Dermis blood vessel endothelial cell (primary cell): ENCODE measurements at places on chromosomes 4 and X. TPM values are rescaled to one million over a fixed set of nuclear protein-coding genes. Genes with fewer than 3 reads are reported as not detected.
A peak's percentile ranks its signal among the peaks of the same experiment; 100 is the strongest.

BEND2 gene
- under 0.01 TPM in 1 of 2 replicates, not detected in the other for total RNA-seq

DAPP1 gene
- not detected in 2 replicates for total RNA-seq

TRIM75 gene
- total RNA-seq = not detected in 2 replicates

VGLL1 gene
- total RNA-seq = not detected in 2 replicates

ASB12 gene
- not detected in 2 replicates for total RNA-seq

SOWAHD gene
- 0.05 TPM in 1 of 2 replicates, not detected in the other for total RNA-seq

MAML3 gene
- total RNA-seq = 5.6 and 7.7 TPM in 2 replicates

NLGN4X gene
- 0.34 and 0.98 TPM in 2 replicates for total RNA-seq

ADH5 gene
- total RNA-seq = 69.8 and 77.2 TPM in 2 replicates

SLC16A2 gene
- total RNA-seq = 0.70 and 1.0 TPM in 2 replicates

- no peak for DNase-seq
Observed at GRCh38 chr4:113276464-113277170, 227.2 kb downstream of the ANK2 start.

DNA sequence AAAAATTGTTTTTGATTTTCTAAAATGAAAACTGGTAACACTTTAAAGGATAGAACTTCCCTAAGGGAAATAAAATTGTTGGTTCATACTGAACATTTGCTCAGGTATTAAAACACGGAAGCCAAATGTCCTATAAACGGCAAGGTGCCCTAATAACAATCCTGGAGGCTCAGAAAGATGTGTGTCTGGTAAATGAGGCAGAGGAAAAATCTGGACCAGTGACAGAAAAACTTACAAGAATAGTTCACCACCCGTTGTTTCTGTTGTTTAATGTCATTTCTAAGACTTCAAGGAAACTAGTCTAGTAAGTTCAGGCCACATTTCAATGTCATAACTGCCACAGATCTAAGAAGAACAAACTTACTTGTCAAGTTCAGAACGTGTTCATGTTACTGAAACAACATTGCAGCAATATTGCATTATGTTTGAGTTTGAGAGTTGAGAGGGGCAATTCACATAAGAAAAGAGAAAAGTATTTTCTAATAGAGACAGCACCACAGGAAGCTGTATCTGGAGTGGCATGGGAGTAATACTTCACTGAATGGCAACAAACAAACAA, 476.6 kb downstream of the GRXCR1 start:
- no peak for DNase-seq

DNA sequence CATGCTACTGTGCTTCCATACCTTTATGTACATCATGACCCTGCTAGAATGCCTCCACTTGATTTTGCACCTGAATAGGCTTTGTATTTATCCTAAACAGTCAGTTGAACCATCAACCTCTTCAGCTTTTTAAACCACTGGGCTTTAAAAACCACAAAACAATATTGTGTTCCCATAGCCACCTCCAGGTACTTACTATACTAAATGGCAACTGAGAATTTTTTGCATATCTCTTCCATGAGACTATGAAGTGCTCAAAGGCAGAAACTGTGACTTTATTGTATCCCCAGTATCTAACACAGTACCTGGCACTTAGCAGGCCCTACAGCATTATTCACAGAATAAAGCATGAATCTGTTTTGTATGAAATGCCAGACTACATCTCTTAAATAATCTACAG, 39.7 kb downstream of the ANAPC10 start:
- DNase-seq = no peak

DNA sequence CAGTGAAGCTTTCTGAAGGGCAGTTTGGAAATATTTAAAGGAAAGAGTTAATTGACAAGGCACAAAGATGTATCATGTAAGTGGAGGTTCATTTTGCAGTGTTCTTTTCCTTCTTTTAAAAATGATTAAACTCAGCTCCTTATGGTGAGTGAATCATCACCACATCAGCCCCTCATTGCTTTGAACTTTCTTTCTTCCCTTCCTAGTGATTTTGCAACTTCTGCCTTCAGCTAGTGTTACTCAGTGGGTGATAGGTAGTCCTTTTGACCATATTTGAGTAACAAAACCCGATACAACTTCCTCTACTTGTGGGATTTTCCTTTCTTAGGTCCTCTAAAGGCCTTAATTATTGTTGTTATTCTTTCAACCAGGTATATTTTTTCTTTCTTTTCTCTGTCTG, 8.2 kb downstream of the ZCCHC4 start:
- no peak for DNase-seq

GRCh38 chr4:137519406-137519805, 12.9 kb downstream of the PCDH18 start:
- DNase-seq = peak; percentile 7

DNA sequence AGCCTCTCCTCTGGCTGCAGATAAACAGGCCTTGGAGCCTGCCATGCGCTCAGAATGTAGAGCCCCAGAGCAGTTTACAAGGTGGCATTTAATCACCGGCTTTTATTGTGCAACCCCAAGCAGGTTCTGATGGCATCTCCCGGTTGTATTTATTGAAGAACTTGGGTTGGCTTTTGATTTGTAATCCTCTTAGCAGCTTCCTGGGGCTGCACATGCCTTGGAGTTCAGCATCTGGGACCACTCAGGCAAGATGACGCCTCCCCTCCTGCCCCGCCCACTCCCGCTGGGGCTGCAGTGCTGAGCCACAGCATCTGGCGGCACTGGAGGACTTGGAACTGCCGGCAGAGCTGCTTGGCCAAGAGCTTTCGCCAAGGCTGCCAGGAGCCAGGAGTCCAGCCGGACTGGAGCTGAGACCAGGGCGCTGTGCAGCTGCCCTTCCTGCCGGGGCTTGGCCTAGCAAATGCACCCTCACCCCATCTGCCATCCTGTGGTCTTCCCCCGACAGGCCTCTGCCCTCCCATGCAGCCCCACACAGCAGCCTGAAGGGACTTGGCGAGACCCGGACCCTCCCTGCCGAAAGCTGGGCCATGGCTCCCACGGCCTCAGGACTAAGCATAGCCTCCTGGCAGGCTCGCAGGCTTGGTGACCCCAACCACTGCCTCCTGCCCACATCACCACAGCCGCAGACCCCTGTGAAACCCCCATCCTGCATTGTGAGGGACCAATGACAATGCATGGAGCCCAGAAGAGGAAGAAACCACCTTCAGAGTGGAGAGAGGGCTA, 5.4 kb downstream of the HTRA3 start:
- DNase-seq = no peak

DNA sequence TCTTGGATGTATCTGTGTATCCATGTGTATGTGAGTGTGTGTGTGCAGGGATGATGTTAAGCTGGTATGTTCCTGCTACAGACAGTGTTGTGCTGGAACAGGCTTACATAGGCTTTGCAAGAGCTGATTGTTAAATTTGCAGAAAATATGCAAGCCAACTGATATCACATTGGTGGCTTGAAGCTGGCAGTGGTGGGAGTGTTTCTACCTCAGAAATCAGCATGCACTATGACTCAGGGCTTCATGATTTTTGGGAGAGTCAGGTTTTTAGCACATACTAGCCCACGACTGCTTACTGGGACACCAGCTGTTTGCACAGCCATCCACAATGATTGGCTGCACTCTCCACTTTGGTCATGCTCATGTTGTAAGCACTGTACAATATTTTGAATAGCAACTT, 261.8 kb downstream of the DHX15 start:
- DNase-seq = no peak

GRCh38 chr4:146640465-146641061, 1.9 kb downstream of the POU4F2 start:
- no peak for DNase-seq

- DNase-seq = no peak
Observed at GRCh38 chr4:151034829-151035228, 19.7 kb upstream of the LRBA start.

DNA sequence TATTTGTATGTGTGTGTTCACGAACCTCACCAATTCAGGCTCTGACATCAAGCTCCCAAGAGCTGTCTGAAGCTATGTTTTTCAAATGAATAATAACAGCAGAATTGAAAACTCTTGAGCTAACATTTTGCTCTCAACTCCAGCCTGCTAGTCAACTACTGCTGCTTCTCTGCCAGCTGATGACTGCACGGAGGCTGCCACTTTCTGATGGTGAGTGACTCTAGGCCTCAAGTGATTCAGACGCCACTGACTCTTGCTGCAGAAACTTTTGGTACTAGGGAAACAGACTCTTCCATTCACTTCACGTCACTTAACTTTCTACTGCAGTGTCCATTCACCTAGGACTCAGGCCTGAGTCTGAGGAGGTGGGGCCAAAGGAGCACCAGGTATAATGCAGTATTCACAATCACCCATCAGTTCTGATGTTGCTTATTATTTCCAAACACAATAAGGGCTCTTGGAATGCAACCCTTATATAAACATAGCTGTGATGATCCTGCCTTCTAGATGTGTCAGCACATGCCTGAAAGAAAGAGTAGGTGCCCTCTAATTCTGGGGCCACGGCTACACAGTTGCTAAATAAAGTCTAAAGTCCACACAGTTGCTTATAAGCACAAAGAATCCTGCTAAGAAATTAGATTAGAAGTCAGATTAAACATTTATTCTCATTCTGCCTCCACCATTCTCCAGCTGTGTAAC, 16.0 kb downstream of the PRDM8 start:
- DNase-seq = no peak

DNA sequence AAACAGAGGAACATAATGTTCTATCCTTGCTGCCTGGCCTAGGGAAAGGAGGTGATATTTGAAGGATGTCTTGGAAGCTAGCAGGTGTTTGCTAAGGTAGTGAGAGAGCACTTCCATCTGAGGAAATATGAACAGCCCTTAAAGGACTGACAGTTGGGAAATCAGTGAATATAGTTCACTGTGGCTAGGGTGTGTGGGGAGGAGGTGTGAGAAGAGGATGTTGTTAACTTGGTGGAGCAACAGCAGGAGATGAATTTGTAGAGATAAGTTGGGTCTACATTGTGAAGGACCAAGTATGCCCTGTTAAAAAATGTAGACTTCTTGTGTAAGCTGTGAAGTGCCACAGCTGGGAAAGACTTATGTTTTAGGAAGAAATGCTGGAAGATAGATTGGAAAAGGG, 25.5 kb downstream of the TBC1D19 start:
- DNase-seq = no peak

- DNase-seq = no peak
Observed at GRCh38 chrX:78019586-78020483, 50.4 kb upstream of the PGAM4 start.

DNA sequence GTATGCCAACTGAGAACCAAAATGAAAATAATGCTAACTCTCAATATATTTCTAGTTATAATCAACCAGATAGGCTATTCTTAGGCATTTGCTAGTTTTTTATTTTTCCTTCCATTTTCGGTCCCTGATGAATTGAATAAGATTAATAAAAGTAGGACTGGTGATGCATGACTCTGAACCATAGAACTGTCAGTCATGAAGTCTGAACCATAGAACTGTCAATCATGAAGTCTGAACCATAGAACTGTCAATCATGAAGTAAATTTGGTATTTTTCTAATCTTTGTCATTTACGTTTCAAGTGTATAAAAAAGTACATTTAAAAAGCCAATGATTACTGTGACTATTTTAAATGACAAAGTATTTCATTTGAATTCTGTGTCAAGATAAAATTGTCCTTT, 460.2 kb upstream of the NDST3 start:
- DNase-seq = no peak

GRCh38 chr4:17646693-17647092, 32.3 kb downstream of the MED28 start:
- peak; percentile 11 for DNase-seq

DNA sequence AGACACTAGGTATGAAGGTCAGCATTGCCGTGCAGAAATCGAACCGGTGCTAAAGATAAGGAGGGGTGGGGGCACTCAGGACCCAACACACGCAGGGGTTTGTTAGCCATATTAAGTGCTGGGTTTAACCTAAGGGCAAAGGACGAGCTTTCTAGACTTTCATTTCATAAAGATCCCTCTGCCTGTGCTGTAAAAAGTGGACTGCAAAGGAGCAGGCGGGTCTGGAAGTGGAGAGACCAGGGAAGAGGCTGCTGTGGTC, 1.3 kb downstream of the CASP3 start:
- no peak for DNase-seq

GRCh38 chr4:67207941-67208441, 337.3 kb downstream of the CENPC start:
- no peak for DNase-seq

DNA sequence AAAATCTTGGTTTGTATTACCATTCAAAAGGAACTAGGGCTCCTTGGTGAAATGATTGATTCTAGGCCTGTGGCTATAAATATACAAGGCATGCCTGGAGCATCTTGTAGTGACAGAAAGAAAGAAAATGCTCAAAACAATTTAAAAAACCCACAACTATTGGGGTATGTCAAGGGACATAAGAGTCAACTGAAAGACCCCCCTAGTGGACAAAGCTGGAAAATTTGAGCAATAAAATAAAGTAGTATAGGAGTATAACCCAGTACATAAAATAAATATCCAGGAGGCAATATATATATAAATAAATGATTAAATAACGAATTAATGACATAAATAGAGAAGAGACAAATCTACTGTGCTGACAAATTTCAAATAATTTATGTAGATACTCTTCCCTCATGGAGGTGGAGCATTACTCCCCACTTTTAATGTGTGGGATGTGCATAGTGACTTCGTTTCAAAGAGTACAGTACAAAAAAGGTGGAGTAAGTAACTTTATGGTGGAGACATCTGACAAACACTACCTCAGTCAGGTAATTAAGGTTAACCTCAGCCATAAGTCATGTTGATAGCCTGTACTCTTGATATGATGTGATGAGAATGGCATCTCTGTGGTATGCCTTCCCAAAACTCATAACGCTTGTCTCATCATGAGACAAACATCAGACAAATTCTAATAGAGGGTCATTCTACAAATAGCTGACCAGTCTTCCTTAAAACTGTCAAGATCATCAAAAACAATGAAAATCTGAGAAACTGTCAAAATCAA, 185.0 kb upstream of the GLRA2 start:
- DNase-seq = no peak
